ENCODE measurements at places on chromosomes 4 and X.

DNA sequence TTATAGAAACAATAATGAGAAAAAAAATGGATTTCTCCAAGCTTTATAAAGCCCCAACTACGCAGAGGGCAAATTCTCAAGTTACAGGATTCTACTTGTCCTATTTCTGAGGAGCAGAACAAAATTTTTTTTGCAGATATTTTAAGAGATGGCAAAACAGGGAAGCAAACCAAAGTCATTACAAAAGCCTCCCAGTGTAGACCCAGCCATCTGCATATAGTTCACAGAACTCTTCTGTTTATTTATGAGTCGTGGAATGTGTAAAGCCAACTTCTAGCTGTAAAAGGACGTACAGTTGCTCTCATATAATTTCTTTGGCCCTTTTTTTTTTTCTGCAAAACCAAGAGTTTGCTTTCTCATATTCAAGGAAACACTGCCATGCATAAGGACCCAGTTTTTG, 120.4 kb downstream of the PCDH7 start:
- DNase-seq = no peak

DNA sequence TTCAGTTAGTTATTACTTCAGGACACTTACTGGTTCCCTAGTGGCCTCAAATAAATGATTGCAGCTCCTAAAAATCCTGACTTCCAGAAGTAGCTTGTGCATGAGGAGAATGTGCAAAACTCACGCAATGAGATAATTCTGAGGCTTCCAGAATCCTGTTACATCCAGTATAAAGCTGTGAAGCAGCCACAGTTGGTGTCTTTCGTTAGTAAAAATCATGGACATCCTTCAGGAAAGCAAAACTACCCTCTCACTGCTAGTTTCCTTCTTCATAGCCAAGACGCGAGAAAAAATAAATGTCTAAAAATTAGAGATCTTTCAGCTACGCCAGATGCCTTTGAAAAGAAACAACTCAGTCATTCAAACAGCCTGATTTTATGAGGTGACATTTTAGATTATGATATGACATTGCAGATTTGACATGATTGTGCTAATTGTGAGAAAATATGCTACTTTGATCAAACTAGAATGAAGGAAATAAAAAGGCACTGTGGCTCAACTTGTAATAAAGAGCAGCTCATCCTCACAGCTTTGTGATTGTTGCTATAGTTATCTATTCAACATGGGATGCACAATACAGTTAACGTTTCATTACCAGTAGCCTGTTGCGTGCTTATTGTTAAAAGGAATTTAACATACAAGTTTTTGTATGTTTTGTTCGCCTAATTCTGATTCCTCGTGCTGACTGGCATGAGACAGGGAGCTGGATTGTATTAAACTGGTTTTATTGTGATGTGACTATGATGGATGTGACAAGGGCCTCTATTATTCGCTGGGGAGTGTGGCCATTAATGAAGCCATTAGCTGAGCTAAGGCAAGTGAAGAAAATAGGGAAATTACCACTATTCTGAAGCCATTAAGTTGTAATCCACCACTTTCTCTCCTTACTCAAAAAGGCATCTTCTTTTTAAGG, 40.5 kb downstream of the AFF2 start:
- no peak for DNase-seq

DNA sequence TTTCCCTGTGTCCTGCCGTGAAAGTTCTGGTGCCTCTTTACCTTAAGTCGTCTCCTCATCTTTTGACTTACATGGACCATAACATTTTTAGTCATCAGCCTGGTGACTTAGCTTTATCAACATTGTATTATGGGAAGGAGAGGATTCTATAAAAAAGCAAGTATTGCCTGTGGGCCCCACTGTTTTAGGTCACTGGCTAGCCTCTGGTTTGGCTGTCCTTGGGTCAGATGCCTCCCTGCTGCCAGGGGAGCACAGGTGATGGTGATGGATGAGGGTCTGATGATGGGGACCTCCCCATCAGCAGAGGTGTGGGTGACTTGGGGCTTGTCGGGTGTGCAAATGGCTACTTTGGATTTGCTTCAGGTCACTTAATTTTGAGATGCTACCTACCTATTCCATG, 51.8 kb downstream of the FAM193A start:
- DNase-seq = no peak

- no peak for DNase-seq
These were observed 391.0 kb upstream of the MAGEB2 start for GRCh38 chrX:29824176-29824906.

DNA sequence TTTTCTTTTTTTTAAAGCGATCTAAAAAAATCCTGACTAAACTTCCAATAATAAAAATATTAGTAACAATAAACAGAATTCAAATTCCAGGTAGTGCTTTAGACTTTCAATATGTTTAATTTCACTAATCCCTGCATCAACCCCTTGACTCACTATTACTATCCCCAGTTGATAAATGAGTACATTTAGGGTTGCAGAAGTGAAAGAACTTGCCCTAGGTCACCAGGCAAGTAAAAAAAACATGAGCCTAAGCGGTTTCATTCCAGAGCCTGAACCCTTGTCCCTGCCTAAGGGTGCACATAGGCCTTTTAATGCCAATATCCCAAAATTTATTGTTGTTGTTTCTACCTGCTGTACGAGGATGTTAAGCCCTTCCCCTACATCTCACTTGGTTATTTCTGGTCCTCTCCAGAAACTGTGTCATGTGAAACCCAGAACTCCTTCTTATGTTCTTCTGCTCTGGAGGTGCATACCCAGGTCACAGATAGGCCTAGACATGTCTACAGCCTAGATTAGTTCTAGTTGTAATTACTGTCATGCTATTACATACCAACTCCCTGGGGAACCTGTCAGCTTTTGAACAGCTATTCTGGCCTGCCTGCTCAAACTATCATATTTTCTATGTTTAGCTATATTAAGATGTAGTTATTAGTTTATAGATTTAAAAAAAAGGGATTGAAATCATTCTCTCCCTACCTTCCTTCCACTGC, 244.5 kb upstream of the PITX2 start:
- DNase-seq = no peak

- no peak for DNase-seq
These were observed 58.4 kb upstream of the TADA2B start for GRCh38 chr4:6984612-6985425.

DNA sequence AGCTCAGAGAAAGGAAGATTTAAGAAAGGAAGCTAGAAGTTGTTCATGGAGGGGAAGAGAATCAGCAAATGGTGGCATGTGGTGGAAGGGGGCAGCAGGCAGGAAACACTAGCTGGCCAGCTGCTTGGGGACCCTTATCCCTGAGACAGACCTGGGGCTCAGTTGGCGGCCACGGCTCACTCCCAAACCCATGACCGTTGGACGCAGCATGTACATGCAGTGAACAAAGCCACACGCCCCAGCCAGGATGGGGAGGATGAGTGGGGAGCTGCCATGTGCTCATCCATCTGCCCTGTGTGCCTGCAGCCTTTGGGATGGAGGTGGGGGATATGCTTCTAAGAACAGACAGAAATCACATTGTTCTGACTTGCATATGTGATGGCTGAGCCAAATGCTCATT, 155.2 kb upstream of the PABPC5 start:
- DNase-seq = no peak

- no peak for DNase-seq
These were observed 55.5 kb downstream of the VCX3B start for GRCh38 chrX:8520178-8520577.

DNA sequence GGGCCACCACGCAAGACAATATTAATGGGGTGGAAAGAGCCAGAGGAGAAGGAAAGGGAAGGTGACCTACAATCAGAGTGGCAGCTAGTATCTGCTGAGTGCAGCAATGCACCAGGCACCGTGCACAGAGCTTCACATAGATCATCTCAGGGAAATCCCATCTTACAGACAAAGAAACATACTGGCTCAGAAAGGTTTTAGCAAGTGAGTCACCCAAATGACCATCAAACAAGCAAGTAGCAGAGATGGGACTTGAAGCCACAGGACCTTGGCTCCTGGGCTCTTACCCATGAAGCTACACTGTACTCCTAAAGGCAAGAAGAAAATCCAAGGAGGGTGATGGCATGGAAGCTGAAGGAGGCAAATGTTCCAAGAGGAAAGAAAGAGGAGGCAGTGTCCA, 6.8 kb downstream of the ANXA5 start:
- DNase-seq = no peak

DNA sequence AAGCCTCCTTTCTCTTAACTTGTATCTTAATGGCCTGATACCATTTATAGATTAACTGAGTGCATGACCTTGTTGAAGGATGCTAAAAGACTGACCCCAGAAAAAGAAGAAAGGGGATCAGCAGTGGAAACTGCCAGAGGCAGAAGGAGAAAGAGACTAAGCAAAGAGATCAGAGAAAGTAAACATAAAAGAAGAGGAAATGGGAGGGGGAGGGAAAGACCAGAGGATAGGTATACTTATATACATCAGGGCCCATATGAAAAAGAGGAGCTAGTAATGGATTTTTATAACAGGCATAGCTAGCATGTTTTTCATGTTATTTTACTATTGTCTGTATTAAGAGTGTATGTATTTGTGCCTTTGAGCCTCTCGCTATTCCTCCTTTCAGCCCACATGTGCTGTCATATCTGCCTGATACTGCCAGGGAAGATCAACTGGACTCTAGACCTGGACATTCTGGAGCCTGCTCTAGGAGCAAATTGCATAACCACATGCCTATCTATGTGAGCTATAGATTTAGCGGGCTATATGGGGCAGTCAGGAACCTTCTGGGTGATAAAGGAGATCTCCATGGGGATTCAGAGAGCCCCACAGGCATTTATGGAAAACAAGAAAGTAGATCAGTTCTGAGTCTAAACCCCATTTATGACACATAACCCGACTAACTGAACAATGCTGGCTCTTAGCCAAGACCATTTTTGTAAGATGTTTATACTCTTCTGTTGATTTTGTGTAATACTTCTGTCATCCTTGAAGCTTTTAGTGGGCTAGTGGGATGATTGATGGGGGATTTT, 13.4 kb upstream of the SNX12 start:
- DNase-seq = no peak

GRCh38 chr4:12612876-12613275, 871.3 kb downstream of the RAB28 start:
- DNase-seq = peak; percentile 9

- no peak for DNase-seq
These were observed 3.4 kb downstream of the AKAP14 start for GRCh38 chrX:119899125-119899524.

GRCh38 chr4:61301271-61301670, 101.1 kb downstream of the ADGRL3 start:
- no peak for DNase-seq

DNA sequence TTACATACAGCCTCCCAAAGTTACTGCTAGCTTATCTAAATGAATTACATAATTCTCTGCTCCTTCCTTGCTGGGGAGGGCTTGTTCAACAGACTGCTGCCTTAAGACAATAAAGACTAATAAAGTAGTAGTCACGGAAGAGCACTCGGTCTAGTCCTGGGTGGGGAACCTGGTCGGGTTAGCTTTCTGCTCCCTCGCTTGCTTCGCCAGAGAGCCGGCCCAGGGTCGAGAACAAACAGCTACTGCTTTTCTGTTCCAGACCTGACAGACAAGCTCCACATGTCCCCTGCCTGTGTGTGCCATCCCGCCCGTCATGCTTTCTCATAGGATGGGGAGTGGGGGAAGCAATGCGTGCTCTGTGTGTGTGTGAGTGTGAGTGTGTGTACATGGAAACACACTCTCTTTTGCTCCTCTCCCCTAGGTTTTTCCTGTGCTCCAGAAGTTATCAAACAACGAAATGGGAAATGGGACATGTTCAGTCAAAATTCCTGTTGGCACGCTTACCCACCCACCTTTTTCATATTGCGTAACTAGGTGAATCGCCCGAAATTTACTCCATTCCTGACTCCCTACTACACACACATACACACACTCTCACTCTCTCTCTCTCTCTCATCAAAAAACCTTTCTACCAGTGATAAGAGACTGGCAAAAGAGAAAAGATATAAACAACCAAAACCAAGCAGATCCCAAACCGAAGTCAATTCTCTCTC, 1.3 kb downstream of the NPY1R start:
- no peak for DNase-seq

DNA sequence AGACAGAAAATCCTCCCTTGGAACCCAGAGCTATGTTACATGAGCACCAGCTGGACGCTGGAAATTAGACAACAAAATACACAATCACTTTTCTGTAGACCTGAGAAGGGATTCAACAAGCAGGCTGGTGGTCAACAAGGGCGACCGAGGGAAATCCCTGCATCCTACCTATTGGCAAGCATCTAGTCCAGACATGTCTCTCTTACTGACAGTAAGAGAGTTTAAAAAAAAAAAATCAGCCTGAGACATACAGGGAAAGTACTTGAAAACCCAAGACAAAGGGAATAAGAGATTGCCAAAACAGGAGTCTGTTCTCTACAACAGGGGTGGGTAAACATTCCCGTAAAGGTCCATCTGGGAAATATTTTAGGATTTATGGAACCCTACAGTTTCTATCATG, 108.0 kb downstream of the KDR start:
- no peak for DNase-seq

- no peak for DNase-seq
These were observed 36.6 kb downstream of the CCNG2 start for GRCh38 chr4:77193511-77194102.

- no peak for DNase-seq
These were observed 12.8 kb upstream of the ELOVL6 start for GRCh38 chr4:110211007-110211769.

DNA sequence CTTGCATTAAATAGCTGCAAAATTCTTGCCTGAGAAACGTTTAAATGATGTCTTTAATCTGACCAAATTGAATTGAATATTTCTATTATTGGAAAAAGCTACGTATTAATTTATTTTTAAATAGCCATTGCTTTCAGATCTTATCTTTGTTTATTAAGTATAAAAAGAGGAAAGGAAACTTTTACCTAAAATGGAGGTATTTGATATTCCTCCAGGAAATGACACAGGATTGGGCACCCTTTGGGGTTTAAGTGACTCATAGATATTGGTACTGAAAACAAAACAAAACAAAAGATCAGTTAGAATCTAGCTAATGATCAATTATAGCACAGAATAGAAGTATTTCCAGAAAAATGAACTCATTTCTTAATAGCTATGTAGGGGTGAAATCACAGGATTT, 34.1 kb downstream of the PLS3 start:
- DNase-seq = no peak

GRCh38 chrX:38102875-38103274, 96.5 kb downstream of the SYTL5 start:
- DNase-seq = no peak
